Ureter (tissue), 1 donor: ENCODE measurements at places on chromosomes 3 and 15.

GRCh38 chr15:101024706-101025500, 105.7 kb downstream of the LRRK1 start:
- DNase-seq = peak; percentile 43

DNA sequence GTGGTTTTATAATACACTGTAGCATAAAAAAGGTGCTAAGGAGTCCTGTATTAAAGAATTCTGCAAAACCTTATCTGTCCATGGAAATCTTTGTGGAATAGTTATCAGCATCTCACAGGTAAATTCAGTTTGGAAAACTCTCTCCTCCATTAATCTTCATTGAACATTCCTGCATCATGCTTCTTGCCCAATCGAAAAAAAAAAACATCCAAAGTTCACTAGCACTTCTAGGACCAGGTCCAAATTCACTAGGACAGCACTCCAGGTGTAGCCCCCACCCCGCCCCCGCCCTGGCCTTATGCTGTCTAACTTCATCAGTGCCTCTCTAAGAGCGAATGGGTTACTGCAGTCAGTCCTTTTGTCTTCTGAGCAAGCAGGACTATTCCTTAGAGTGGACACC, 138.6 kb downstream of the PLD1 start:
- no peak for DNase-seq

DNA sequence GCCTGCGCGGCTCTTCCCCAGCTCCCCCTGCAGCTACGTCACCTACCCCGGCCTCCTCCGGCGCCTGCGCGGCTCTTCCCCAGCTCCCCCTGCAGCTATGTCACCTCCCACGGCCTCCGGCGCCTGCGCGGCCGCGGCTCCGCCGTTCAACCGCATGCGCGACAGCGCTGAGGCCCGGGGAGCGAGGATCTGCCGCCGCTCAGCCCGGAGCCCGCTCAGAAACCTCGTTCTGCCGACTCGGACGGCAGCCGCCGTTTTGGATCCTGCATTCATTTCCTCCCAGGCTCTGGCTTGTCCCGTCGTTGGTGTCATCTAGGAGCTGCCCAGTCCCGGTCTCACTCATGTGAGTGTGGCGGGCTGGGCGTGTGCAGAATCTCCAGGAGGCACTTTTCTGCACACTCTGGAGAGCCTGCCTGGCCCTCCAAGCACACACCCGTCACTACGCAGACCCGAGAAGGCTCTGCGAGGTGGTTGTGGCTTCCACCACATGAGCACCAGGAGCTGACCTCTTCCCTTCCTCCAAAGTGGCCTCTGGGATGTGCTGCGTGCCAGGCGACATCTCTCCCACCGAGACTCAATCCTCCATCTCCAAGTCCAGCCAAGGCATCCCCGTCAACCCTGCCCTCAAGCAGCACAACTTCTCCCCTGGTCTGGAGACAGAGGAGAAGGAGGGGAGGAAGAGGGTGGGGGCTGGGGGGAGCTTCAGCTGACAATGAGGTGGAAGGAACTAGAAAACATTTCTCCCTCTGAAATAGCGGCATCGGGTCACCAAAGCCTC, 165.3 kb downstream of the CHSY1 start:
- DNase-seq = no peak

GRCh38 chr3:53155760-53156159, 5.2 kb upstream of the PRKCD start:
- peak; percentile 86 for DNase-seq

DNA sequence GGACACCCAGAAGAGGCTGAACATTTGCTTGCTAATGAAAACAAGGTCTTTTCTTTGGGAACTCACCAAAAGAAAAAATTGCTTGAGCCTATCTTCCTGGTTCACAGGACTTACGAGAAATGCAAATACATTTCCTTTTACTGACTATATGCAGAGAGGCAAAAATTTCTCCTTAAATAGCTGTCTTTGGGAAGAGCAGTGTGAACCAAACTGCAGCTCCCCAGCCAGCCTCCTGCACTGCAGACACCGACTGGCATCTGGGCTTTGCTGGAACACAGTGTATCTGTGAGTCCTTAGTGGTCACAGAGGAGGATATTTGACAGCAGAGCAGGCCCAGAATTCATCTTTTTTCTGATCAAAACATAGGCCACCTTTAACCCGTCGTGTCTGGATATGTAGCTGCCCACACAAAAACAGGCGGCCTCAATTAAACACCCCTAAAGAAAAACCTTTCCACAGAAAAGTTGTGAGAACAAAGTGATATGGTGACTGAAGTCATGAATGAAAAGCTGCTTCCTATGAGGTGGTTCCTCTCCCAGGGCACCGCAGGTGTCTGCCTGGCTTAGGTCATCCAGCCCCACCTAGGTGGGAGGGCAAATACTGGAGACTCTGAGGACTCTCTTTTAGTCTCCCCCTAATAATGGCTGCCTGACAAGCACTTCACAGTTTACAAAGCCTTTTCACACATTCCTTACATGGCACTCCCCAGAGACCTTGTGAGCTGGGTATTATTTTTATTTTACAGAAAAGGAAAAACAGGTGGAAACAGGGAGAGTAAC, 46.1 kb upstream of the TMEM158 start:
- no peak for DNase-seq

DNA sequence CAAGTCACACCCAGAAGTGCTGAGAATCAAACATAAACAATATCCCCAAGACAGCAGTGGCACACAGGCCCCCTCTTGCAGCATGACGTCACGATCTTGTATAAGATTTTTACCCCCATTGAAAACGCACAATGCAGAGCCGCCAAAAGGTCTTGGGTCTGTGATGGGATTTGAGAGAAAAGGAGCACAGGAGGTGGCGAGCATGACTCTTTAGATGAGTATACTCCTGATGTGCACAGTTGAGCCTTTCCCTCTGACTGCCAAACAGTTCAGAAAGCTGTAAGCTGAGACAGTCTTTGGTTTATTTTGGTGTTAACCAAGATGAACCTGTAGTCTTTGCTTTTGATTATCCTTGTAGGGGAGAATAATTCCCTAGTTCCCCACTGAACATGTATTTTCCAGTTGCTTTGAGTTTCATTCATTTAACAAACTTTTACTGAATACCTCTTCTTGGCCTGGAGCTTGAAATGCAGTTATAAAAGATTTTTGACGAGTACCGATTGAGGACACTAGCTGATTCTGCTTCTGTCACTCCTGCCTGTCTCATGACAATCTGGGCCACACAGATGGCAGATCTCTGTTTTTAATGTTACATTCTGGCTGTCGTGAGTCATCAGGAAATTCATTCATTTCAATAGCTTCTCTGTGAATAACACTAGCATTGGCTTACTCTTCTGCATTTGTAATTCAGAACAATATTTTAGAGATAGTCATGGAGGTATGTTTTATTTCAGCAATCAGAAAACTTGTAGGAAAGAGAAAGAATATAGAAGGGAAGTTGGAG, 28.9 kb downstream of the CFAP91 start:
- no peak for DNase-seq

GRCh38 chr3:48636149-48636655, 941 bp upstream of the SLC26A6 start:
- no peak for DNase-seq

GRCh38 chr15:34883042-34883441, 86.5 kb downstream of the AQR start:
- no peak for DNase-seq

- DNase-seq = no peak
These were observed 18.3 kb downstream of the PPARG start for GRCh38 chr3:12307136-12307535.

DNA sequence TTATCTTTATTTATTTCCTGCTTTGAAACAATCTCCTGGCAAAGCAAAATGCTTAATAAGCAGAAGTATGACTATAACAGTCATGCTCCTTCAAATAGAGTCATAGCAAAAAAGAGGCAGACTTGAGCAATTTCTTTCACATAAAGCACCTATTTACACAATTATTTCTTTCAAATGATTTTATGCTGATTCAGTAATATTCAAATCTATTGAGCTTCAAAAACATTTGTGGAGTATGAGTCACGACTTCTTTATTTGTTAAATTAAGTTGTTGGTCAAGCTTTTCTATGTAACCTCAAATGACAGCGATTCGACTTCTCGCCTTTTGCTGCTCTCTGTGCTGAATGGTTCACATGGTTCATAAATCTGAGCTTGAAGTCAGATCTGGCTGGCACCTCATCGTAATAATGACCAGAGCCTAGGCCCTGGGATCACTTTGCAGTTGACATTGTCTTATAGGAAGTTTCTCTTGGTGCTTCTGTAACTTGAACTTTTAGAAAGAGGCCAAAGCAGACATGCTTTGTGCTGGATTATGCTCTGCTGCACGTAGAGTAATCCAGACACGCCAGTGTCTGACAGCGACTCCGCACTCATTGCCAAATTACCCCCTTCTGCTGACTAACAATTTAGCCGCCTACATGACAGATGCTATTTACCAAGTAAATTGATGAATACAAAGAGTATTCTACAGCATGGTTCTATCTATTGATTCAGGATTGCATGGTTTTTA, 139.0 kb downstream of the MCTP2 start:
- no peak for DNase-seq

GRCh38 chr3:124556636-124557035, 173.6 kb upstream of the UMPS start:
- DNase-seq = no peak

DNA sequence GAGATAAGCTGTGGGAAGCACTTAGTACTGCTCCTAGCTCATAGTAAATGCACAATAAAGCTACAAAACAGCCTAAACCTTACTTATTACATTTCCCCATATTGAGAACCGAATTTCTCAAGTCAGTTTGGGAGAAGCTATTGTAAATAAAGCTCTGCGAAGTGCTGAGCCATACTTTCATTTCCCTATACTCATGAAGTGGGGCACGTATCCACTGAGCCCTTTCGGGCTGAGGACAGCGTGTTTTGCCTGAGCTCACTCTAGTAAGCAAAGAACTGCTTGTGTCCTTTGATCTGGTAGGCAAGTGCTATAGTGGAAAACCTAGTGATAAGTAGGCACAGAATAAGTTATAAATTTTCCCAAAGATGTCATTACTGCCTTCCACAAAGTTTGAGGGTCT, 165.0 kb downstream of the RSL24D1 start:
- no peak for DNase-seq

DNA sequence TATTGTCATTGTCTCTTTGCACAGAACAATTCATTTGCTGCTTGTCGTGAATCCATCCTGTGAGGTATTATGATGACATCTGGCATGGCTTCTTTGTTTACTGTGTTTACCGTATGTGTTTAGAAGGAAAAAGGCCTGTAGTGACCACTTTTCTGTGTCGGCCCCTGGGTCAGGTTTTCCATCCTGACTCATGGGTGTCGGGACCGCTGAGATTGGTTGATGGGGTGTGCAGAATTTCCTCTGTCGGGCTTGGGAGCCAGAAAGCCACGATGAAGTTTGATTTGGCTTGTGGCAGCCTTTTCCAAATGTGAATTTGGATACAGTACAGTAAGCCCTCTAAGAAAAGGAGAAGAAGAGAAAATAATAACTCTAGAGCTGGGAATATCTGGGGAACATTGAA, 113.5 kb downstream of the FNDC3B start:
- no peak for DNase-seq

DNA sequence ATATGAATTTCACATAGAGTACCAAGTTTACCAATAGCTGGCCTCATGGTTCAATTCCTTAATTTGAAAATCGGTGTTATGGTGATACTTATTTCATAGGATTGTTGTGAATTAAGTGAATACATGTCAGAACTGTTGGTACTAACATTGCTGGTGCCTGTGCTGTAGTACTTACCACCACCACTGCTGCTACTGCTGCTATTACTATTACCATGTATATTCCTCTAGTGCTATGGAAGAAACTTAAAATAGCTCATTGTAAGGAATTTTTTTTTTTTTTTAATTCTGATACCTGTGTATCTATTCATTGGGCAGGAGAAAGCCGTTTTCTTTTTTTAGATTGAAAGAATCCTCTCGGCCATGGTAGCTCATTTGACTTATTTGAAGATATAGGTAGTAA, 3.6 kb downstream of the FYTTD1 start:
- DNase-seq = no peak

DNA sequence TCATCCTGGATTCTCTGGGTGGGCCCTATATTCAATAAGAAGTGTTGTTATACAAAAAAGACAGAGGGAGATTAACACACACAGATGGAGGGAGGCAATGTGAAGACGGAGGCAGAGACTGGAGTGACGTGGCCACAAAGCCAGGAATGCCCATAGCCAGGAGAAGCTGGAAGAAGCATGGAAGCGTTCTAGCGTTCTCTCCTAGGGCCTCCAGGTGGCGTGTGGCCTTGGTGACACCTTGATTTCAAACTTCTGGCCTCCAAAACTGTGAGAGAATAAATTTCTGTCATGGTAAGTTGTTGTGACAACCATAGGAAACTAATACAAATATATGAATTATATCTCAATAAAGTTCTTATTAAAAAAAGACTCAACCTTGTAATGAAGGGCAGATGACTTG, 21.3 kb downstream of the THBS1 start:
- DNase-seq = no peak

DNA sequence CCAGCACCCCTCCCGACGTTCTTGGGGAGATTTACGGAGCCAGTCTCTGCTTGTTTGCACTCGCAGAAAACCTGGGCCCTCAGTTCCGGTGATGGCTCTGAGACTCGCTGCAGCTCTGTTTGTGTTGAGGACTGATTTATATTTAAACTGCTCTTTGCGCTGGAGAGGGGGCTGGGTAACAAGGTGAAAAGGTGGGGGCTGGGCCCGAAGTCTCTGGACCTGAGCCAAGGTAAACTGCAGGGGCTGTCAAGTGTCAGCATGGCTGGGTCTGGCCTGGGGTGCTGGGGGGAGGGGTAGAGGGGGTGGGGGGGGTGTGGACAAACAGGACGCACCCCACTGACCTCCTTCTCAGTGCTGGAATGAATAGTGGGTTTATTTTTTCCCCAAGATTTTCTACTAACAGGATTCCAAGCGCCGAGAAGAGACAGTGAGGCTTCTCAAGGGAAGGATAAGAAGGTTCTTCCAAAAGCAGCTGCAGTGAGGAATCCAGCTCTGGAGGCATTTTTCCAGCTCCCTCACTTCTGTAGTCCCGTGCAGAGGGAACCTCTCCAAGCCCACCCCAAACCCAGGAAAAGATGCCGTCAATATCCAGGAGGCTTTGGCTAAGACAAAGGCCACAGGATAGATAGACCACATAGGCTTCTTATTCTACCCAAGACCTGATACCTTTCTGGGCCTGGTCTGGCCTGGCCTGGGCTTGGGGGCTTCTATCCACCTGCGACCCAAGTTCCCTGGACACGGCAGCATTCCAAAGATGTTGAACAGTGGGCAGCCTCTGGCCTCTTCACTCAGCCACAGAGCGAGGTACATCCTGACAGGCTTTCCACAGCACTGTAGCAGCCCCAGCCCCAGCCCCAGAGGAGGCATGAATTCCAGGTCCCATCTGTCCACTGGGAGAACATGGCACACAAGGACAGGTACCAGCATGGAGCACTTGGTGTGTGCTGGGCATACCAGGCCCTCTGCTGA, 938 bp upstream of the SLCO2A1 start:
- DNase-seq = no peak

DNA sequence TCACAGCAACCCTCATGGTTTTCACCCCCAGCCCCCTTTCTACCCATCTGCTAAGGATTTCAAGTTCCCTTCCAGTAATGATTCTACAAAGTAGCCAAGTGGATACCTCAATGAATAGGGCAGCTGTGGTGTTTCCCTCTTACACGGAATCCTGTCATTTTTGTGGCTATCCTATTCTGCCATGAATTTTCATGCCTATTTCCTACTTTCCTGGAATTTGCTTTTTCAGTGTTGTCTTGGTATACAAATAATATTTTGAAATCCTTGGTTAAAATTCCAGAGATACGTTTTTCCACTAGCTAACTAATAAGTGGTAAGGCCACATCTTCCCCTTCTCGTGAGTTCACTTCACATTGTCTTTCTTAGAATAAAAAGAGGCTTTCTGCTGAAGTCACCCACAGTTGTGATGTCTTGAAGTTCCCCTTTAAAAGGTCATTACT, 7.5 kb downstream of the ADPRH start:
- DNase-seq = no peak
